ENCODE measurements at places on chromosomes 3 and 15.

DNA sequence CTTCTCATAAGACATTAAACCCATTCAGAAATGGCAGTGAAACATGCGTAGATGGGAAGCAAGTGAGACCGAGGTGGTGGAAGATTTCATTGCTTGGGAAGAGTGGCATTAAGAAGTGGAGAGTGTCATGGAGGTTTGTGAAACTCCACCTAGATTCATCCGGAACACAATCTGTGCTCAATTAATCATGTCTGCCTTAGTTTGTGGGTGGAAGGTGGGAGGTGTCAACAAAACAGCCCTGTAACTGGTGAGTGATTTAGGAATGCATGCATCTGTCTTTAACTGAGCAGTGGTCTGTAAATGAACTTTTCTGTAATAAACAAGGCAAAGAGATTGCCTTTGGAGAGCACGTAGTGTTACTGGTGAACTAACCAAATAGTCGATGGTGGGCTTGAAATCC, 113.7 kb downstream of the WNT5A start:
- DNase-seq = no peak

- no peak for DNase-seq
Observed at GRCh38 chr15:91882858-91883586, 29.5 kb downstream of the SLCO3A1 start.

DNA sequence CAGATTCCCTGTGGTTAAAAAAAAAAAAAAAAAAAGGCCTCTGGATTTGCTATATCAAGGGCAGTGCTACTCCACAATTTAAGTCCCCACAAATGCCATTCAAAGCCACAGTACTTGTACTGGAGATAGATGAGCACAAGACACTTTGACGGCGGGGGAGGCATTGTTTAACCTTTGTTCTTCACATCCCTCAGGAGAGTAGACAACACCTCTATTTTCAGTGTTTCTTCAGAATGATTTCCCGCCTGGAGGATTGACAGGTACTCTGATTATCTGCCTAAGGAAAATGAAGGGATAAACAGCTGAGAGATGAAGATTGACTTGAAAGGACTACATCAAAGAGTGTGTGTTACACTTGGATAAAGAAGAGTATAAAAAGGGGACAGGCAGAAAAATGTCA, 58.7 kb downstream of the OTOL1 start:
- no peak for DNase-seq

- no peak for DNase-seq
Observed at GRCh38 chr15:76974456-76975036, 20.4 kb upstream of the PSTPIP1 start.

GRCh38 chr3:184658223-184658928, 53.5 kb downstream of the MAGEF1 start:
- no peak for DNase-seq

DNA sequence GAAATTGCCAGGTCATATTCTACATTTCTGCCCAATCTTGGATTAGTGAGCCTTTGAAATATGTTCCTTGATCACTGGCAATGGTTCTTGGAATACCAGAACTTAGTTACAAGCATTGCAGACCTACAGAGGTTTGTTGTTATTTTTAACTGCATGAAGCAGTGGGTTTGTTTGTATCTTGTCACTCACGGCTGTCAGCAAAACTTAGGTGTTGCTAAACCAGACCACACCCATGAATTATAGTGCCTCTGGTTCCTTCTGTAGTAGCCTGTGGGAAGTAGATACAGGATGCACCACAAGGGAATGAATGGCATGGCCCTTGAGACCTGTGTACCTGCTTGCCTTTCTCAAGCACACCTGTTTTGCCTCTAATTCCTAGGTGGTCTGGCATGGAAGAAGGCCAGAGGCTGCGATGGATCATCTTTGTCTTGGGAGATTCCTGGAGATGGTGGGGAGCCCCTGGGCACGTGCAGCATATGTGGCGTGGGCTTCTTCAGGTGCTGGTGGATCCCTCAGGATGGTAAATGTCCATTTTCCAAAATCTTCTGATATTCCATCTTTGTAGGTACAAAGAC, 138.8 kb downstream of the SNRPN start:
- no peak for DNase-seq

GRCh38 chr15:58227706-58228543, 89.7 kb downstream of the AQP9 start:
- peak; percentile 46 for DNase-seq

DNA sequence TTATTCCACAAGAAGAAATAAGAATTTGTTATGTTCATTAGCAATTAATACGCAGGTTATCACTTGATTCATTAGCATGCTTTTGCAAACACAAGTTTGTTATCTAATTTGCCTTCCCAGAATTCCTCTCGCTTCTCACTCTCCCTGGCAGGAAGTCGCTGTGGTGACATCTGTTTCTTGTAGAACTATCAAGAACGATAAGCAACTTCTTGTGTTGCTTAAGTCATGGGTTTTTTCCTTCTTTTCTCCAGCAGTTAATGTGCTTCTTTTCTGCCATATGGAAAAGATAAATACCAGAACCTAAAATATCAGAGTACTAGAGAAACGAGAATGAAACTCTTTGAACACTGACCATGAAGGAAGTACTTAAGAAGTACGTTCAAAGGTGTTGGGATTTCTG, 99.8 kb upstream of the CHMP2B start:
- no peak for DNase-seq

GRCh38 chr3:32913790-32914446, 37.5 kb upstream of the CCR4 start:
- no peak for DNase-seq

GRCh38 chr15:39016706-39017105, 452.1 kb upstream of the RASGRP1 start:
- no peak for DNase-seq

DNA sequence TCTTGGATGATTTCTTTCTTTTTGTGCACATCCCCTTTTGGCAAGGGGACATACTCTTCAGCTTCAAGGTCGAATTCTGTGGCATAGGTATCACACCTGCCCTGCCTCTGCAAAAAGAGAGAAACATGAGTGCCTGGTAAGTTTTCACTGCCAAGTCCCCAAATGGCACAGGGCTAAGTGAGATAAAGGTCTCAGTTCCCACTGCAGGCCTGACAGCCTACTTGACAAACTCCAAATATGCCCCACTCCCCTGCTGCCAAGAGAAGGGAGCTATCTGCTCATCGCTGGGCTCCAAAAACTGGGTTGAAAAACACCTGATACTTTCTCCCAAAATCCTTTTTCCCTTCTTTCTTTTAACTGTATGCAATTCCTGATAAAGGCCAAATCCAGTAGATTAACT, 23.0 kb downstream of the RUVBL1 start:
- DNase-seq = no peak

DNA sequence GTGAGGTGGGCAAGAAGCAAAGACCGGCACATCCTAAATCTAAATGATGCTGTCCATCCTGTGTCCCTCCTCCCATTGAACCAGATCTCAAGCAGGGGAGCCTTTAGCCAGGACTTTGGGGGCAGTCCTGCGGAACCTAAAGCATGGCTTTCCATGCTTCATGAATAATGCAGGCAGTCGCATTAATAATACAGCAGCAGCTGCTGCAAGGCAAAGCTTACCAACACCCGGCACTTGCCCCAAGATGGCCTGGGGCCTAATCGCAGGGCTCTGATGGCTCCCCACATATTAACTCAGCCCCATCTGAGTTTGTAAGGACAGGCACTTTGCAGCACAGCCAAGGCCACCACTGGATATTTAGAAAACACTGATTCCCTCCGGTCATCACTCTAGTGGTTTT, 114.4 kb downstream of the NTRK3 start:
- DNase-seq = no peak

DNA sequence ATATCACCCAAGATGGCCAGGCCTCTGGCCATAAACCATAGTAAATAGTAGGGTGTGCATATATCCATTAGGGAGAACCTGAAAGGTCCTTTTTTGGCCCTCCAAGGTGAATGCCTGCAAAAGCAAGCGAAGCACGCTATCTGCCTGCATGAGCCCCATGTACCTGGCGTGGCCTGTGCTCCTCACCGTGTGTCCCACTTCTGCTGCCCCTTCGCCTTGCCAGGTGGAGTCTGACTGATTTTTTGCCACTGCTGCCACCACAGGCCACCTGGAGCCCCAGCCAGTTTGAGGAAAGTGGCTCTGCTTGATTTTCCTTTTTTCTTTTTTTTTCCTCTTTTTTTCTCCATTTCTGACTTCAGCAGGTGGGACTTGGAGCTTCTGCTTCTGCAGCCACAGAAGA, 139.7 kb downstream of the SNRPN start:
- no peak for DNase-seq

- no peak for DNase-seq
Observed at GRCh38 chr3:30826531-30826942, 67.9 kb downstream of the GADL1 start.

DNA sequence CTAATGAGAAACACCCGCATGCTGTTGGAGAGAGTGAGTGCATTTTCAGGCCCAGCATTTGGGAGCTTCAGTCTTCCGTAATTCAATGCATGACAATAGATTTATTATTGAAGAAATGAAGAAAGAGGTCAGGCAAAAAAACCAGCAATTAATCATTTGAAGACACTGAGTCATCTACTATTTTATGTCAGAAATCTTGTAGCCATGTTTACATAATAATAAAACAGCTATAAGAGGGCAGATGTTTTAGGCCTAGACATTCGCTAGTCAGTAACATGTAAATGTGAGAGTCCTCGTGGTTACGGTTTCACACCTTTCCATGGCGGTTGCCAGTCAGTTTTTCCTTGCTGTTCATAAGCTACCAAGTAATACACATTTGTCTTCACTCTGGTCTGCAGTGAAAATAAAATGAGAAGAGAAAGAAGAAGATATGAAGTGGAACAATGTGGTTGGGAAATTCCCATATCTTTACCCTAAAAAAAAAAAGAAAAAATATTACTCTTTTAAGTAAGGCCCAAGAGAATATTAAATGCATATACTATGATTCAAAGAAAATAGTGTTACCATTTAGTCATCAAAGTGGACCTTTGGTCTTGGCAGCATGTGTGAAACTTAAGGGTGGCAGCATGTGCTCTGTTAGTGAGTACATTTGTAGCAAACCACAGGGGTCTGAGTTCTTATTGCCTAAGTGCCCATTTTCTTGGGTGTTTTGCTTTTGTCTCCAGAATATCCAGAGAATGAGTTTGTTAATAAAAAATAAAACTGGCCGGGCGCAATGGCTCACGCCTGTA, 140.5 kb upstream of the TBL1XR1 start:
- no peak for DNase-seq

DNA sequence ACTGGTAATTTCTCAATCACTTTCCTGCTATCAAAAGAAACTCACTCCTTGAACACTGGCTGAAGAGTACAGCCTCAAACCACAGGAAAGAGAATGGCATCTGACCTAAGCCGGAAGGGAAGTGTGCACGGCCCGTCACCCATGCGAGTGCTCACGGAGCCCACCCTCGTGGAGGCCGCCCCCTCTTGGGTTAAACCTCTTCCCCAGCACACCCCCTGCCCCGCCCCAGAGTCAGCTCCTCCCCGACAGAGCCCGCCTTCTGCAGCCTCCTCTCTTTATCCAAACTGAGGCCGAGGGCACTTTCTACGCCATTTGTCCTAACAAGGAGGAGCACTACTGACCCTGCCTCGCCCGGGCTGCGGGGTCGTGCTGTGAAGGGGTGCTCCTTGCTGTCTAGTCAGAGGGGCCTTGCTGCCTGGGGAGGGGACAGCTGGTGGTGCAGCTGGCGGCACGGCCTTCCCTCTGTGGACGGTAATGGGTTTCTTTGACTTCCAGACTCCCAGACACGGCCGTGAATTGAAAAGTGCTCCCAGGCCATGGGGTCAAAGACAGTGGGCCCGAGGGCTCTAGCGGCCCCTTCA, 137.7 kb downstream of the NSMCE3 start:
- DNase-seq = no peak

DNA sequence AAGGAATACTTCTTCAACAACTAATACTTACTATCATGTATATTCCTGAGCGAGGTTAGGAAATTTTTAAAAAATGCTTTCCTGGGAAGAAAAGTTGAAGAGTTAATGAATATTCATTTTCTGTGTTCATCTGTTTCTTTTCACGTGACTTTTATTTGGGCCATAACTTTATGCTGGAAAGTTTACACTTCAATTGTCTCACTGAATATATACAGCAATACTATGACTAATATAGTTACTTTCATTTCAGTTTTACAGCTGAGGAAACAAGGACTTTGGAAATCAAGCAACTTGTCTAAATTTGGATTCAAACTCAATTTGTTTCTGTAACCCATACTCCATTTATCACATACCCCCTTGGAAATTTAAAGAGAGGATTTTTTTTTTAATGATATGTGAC, 894.2 kb downstream of the ROBO1 start:
- no peak for DNase-seq

DNA sequence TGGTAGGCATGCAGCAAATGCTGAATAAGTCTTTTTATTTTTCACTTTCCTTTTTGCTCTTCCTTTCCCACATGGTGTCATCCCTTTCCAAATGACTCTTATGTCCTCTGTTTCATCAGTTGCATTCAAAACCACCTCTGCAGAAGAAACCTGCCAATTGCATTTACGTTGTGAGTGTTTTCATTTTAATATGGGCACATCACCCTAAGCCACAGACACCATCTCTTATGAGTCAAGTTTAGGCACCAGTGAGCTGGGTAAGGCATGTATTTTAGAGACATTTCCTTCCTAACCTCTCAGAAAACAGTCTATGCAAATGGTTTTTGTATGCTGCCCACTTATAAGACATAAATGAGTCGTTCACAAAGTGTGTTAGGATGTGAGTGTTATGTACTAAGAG, 223.3 kb upstream of the ADAMTS9 start:
- no peak for DNase-seq

DNA sequence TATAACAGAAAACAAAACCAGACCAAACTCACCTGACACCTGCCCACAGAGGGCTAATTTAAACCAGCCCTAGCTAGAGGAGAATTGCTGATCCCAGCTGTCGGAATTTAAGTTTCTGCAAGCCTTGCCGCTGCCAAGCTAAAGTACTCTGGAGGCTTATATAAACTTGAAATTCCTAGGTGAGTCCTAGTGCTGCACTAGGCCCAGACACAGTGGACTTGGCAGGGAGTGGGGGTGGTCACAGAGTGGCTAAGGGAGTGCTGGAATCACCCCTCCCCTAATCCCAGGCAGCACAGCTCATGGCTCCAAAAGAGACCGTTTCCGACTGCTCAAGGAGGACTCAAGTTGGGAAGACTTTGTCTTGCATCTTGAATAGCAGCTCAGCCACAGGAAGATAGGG, 17.6 kb downstream of the TMCO5A start:
- DNase-seq = no peak

- no peak for DNase-seq
Observed at GRCh38 chr15:65551183-65551582, 20.9 kb downstream of the HACD3 start.

DNA sequence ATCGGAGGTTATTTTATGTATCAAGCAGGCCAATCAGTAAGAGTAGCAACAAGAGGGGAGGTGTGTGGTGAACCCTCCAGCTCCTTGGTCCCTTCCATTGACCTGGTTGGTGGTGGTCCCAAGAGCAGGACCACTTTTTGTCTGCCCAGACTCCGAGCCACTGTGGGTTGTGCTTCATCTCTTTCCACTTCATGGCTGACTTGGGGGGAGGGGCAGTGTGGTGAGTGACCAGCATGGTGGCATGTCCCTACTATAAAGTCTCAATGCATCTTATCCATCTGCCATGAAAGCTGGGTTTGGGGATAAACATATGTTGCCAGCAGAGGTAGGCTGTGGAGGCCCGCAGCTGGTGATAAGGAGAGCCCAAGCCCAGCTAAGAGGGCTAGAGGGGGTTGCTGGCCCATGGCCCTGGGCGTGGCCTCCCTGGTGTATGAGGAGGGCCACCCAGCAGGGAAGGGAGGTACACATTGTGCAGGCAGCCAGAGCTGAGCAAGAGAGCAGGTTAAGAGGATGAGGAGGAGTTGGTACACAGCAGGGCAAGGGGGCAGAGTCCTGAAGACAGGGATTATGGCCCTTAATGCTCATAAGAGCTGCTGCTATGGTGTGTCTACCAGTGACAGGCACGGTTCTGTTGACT, 7.0 kb downstream of the AEN start:
- DNase-seq = no peak

GRCh38 chr3:100972867-100973266, 20.4 kb downstream of the ABI3BP start:
- no peak for DNase-seq
